ENCODE measurements at places on chromosomes 7 and 10.

- DNase-seq, result no peak
Observed at GRCh38 chr7:93779115-93779514, 111.4 kb downstream of the TFPI2 start.

- DNase-seq, result no peak
Observed at GRCh38 chr7:354597-355470, 64.9 kb downstream of the FOXL3 start.

DNA sequence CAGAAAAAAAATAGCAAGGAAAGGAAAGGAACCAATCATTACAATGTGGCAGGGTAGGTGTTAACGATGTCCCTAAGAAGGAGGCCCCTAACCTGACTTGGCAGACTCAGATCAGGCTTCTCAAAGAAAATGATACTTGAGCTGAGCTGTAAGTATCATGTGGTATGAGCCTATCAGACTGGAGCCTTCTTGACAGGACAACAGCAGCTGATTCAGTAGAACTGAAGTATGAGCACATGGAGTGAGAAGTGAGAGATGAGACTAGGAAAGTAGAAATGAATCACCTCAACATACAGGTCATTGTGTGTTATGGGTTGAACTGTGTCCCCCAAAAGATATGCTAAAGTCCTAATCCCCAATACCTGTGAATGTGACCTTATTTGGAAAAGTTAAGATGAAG is 66.3 kb downstream of the MTERF1 start:
- no peak for DNase-seq

GRCh38 chr7:5662828-5663227 is 118.6 kb downstream of the RNF216 start:
- no peak for DNase-seq

DNA sequence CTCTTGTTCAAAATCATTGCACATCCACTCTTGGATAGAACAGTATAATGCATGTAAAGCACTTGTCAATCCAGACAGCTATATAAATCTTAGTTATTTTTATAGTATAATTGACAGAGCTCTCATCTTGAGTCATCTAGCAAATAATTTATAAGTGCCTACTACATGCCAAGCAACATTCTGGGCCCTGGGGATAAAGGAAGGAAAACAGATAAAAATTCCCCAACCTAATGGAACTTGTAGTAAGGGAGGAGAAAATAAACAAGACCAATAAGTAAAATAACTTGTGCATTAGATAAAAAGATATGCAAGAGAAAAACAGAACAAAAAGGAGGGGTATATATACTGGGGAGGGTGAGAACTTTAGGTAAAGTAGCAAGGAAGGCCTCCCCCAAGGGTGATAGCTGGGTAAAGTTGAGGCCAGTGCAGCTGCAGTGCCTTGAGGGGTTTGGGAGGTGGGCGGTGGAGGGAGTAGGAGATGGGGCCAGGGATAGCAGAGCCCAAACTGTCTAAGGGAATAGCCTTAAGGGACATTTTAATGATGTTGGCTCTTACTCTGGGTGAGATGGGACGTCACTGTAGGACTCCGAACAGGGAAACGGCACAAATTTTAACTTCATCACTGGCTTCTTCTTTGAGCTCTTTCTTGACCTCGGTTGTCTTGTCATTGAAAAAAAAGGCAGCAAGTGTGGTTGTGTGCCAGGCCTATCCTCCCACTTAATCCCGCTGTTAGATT is 79.3 kb upstream of the SEC61G start:
- no peak for DNase-seq
